ENCODE measurements at places on chromosomes 7 and 10.

- no peak for DNase-seq
These were observed 16.2 kb downstream of the PKD1L1 start for GRCh38 chr7:47932016-47932415.

GRCh38 chr7:44887293-44887692 lies 2.0 kb upstream of the PURB start:
- no peak for DNase-seq

DNA sequence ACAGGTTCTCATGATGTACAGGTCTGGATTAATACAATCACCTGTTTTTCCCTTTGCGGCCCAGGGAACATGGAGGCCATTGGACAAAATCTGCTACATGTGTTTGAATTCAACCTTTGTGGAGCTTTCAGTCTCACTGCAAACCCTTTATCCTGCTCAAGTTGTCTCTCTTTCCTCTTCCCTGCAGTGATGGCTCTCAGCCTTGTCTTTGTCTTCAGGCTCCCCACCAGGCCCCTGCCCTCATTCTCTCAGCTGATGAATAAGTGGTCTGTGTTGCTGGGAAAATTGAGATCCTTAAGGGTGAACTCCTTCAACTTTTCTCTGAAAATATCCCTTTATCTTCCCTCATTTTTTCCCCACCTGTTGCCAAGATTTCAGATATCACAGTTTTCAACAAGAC lies 791.2 kb downstream of the GRID1 start:
- no peak for DNase-seq

DNA sequence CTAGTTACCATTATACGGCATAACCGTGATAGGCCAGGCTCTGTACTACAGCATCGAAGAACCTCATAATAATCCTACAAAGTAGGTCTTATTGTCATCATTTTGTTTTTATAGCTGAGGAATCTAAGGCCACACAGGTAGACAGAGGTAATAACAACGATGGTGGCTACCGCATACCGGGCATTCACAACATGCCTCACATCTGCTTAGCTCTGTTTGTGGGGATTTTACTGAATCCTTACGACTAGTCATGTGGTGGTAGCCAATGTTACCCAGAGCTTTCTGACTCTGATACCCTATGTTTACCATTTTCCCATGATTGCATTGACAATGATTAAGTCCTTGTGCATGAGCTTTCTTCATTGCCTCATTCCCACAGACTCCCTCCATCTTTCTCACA lies 269.4 kb downstream of the TCF7L2 start:
- DNase-seq, result no peak

- no peak for DNase-seq
These were observed at the start of gene PRKAR1B for GRCh38 chr7:727104-727805. Gene PRKAR1B (minus strand): TSS chr7:727281. CDS start chr7:711505, 15,776 bp downstream.

DNA sequence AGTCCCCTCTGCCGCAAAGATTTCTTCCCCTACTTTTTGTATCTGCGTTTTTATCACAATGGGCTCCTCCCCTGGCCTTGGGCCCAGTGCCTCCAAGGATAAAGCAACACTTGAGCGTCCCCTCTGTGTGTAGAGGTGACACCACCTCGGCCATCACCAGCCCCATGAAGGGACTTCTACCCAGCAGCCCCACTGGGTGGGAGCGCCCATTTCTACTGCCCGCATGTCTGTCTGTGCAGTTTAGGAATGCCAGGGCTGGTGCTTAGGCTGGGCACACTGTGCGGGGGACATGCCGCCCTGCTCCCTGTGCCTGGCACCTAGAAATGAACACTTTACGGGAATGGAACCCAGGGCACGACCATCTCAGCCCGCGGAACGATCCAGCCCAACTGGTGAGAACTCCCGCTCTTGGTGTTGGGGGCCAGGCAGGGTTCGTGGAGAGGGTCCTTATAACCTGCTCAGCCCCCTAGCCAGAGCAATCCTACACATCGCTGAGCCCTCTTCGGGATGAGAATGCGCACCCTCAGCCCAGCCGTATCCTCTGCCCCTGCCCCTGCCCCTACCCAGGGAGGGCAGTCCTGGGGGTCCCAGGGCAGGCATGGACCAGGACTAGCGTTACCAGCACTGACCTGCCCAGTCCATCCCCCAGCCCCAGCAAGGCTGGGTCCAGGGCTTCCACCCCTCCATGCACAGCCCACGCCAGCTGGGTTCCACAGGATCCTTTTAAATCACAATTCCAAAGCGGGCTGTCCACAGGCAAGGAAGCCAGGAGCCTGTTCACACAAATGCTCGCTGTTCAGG lies 12.8 kb downstream of the CRYGN start:
- no peak for DNase-seq

DNA sequence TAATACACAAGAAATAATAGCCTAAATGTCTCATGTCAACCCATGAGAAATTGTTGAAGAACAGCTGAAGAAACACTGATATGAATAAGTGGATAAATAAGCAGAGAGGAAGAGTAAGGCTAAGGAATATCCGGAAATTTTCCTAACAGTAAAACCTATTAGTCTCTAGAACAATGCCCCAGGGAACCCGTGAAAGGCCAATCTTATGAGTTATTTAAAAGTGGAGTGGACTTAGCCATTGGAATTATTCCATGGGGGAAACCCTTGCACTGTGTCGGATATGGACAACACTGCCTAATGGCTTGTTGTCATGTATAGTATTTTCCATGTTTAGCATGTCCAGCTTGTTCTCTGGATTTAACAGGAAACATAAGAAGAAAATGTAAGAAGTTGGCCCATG lies 217.2 kb upstream of the PLXNA4 start:
- peak; percentile 90 for DNase-seq

- DNase-seq, result no peak
These were observed 185.2 kb downstream of the SLC25A13 start for GRCh38 chr7:96136600-96137239.

DNA sequence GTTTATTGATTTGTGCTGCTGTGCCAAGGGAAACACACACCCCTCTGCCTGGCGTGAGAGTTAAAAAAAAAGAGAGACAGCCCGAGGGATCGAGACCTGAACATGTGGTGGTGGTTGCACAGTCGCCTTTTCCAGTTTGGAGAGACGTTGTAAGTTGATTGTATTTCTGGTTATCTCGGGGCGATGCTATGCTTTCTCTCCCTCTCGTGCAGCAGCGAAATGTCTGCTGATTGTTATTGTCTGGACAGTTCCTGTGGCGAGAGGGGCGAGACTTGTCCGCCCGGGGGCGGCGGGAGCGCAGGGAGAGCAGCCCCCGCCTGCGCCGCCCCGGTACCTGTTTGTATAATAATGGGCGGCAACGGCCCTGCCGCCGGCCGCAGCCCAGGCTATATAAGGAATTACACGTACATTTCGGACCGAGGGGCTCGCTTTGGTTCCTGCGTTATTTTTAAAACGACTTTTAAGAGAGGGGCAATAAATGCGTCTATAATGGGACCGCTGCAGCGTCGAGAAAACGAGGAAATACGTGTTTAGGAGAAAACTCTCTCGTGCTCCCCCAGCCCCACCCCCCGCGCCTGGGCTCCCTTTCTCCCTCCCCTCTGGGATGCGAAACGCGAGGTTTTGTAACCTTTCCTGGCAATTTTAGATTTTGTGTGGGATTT lies 1.7 kb downstream of the ZEB1 start:
- DNase-seq, result peak; percentile 71

DNA sequence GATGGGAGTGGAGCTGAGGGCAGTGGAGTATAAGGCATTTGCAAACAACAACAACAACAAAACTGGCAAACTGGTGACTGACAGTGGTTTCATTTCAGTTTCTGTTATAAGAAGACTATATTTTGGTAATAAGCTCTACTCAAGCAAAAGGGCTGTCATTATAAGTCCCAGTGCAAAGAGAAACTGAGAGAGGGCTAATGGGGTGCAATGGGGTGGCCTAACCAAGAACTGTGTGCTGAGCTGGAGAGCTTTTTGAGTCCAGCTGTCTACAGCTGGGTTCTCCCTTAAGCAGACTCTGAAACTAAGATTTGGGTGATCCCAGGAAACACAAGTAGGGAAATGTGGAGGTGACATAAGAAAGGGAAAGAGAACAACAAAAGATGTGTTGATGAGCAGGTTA lies 439.3 kb downstream of the ADRA2A start:
- DNase-seq, result no peak

GRCh38 chr7:1986366-1987083 lies 246.2 kb downstream of the MAD1L1 start:
- no peak for DNase-seq

DNA sequence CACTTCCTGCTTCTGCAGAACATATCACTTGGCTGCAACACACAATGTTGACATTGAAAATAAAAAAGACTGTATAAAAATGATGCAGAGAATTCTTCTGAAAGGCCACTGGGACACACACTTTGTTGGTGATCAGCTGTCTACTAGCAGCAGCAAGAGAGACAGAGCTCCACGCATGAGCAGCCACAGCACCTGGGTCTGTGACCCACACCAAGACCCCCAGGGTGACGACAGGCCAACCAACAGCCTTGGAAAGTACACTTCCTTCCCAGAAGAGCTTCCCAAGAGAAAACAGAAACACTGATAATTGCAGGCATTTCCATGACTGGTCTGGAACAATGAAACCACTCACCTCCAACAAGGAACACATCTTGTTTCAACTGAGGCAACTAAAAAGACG lies 239.0 kb downstream of the DIP2C start:
- no peak for DNase-seq

GRCh38 chr10:121171825-121172787 lies 320.9 kb downstream of the WDR11 start:
- DNase-seq, result no peak

- no peak for DNase-seq
These were observed 22.3 kb downstream of the ADAMTS14 start for GRCh38 chr10:70694418-70695141.

DNA sequence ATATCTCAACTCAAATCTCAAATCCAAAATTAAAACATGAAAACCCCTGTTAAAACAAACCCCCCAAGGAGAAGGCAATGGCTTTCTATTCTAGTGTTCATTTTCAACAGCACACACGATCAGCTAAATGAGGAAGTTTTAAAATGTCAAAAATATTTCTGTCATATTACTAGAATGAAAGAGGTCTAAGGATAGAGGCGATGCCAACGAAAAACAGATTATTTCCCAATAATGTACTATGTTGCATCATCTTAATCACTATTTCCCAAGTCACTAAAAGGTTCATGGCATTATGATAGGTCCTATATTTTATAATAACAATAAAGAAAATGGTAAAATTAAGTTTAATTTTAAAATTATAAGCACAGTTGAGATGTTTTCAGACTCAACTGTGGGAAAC lies 10.1 kb downstream of the CNOT4 start:
- no peak for DNase-seq

DNA sequence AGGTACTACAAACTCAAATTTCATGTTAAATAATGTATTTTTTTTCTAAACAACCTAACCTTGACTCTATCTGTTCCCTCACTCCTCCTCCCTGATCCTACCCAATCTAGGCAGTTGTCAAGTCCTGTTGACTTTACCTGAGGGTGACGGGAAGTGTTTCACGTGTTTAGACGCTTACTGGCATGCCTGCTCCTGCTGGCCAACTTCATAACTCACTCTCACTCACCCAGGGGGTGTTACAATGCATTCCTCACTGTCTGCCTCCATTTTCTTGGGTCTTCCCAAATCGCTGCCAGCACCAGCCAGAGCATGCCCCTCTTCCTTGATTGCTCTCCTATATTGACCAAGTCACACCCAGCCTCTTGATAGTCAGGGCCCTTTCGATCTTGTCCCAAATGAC lies 28.3 kb downstream of the CRCP start:
- no peak for DNase-seq

- DNase-seq, result no peak
These were observed 69.8 kb upstream of the KCTD7 start for GRCh38 chr7:66558660-66559465.

- DNase-seq, result peak; percentile 53
These were observed 247.6 kb upstream of the HGF start for GRCh38 chr7:82017334-82017943.

DNA sequence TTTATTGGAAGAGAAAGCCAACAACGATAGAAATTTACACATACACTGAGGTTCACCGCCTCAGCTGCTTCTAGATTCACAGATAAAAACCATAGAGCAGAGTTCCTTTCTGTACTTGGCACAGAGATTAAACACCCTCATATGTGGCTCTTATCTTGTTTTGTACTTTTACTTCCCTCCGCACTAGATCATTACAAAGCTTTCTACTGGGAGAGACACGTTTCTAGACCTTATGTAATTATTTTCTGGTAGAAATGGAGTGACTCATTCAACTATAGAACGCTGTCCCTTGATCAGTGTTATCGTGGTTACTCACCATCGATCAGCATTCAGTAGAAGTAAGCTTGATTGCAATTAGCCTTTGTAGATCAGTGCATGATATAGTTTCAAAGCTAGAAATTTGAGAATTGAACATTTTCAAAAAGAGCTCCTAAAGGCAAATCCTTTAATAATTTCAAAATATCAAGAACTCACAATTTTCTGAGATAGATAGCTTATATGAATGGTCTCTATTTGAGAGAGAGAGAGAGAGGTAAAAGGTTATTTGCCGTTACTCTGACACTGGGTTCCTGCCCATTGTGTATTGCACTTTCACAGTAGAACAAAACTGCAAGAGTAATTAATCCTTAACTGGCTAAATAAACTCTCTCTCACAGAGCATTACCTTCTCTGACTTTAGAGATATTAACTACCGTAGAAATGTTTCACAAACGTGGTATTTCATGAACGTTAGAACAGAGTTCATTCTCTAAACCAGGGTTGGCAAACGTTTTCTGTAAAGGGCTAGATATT lies 26.1 kb upstream of the DNAJC1 start:
- DNase-seq, result no peak

DNA sequence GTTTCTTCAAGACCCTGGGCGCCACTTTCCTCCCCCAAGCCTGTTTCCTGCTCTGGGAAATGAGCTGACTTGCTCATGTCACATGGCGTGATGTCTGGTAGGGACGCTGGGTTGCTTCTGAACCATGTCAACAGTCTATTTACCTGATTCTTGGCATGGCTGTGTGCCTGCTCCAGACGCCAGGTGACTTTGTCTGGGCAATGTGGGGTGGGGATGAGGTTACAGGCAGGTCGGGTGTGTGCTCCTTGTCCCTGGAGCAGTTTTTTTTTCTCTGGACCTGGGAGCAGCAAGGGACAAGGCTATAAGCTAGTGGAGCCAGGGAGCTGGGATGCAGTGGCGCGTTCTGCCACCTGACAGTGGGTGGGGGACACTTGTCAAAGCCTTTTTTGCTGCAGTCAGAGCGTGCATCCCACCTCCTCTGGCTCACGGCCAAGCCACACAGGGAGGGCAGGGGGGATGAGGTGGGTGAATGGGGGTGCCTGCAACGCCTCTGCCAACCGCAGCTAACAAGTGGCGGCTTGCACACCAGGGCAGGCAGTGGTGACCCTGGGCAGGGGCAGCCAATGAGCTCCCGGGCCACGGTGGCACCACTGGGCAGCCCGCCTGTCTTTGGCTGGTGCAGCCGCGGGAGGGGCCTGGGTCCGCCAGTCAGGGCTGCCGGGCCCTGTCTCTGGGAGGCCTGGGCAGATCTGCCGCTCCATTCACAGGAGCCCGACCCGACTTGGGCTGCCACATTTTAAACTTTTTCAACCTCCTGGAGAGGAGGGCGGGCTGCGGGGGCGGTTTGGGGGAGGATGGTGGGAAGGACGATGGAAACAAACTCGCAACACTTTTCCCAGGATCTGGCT lies 22.9 kb downstream of the DNAJB12 start:
- peak; percentile 86 for DNase-seq

GRCh38 chr10:112115781-112116385 lies 67.7 kb downstream of the GPAM start:
- DNase-seq, result peak; percentile 27
